ENCODE measurements at places on chromosomes 1 and 21.

GRCh38 chr1:18869847-18870594 lies 10.6 kb upstream of the TAS1R2 start:
- DNase-seq = no peak

DNA sequence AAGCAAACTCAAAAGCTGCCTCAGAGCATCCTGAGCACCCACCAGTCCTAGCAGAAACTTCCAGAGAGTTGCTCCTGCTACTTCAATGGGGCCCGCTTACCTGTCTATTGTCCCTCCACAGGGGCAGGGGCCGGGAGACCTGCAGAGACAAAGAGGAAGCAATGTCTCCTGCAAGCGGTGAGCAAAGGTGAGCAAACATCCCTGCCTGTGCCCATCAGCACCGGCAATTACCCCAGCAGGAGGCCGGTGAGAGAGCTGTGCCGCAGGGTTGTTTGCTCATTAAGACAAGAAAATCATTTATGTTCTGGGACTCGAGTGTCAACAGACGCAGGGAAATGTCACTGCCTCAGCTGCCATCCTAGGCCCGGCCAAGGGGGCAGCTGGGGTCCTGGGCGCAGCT lies 53.8 kb upstream of the TARDBP start:
- DNase-seq = no peak

DNA sequence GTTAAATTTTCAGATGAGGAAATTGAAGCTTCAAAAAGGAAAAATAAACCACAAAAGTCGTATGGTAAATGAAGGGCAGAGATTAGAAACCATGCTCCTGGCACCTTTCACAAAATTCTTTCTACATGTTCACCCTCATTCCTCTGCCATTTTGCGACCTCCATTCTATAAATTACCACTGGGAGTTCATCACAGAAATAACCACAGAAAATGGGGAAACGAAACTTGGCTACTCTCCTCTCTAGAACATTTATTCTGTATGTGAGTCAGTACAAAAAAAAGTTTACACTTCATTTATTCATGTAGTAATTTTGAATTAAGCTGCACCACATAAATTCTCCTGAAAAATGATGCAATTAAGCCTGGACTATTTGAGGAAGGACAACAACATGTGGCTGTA lies 320.9 kb upstream of the C1orf87 start:
- no peak for DNase-seq

DNA sequence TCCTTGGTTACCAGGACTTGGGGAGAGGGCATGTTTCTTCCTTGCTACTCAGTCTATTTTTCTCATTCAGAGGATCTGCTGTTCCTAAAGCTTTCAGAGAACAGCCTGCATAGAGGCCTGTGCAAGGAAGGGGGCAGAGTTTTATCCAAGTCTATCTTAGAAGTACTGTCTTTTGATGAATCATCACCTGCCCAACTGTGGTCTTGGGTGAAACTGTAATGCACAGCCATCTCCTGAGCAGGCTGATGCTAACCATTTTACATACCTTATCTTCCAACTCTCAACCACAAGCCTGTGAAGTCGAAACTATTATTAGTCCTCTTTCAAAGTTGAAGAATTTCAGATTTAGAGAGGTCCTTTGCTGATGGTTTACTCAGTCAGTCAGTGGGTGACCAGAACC lies 368.0 kb downstream of the HHAT start:
- DNase-seq = no peak
